ENCODE measurements at places on chromosomes 6 and 20. TPM values are rescaled to one million over a fixed set of nuclear protein-coding genes. Genes with fewer than 3 reads are reported as not detected.

The MDFI gene
- 23.9 TPM for total RNA-seq

The HLA-DOA gene
- 1.7 TPM for total RNA-seq

GRCh38 chr6:158290659-158291058, 21.6 kb upstream of the TULP4 start:
- no peak for DNase-seq
- H3K4me3 ChIP-seq, result no peak overlapping the region
- H3K4me1 ChIP-seq, result no peaks in the 10 kb centered on the region
- H3K27me3 ChIP-seq, result no peaks in the 10 kb centered on the region

- no peaks in the 10 kb centered on the region for H3K27me3 ChIP-seq
- H3K36me3 ChIP-seq, result no peaks in the 10 kb centered on the region
- peaks cover 9% of the 10 kb centered on the region for H3K4me1 ChIP-seq
- DNase-seq, result peak; percentile 64
- H3K4me3 ChIP-seq, result no peak overlapping the region
- H3K27ac ChIP-seq, result no peak overlapping the region
Measured at GRCh38 chr6:151675746-151676459, 131.6 kb upstream of the ESR1 start.

- H3K4me1 ChIP-seq, result no peaks in the 10 kb centered on the region
- H3K27ac ChIP-seq, result no peak within 1 kb of the TSS
- H3K36me3 ChIP-seq, result no peaks in the 10 kb centered on the region
Measured at GRCh38 chr20:33007376-33008335, at the start of gene BPIFB2. Gene BPIFB2 (plus strand): TSS chr20:33007704. CDS start chr20:33008575, 871 bp downstream.

Measured in Calu3 (cell line).